ENCODE measurements at places on chromosomes 5 and 9. TPM values are rescaled to one million over a fixed set of nuclear protein-coding genes. Genes with fewer than 3 reads are reported as not detected.

DNA sequence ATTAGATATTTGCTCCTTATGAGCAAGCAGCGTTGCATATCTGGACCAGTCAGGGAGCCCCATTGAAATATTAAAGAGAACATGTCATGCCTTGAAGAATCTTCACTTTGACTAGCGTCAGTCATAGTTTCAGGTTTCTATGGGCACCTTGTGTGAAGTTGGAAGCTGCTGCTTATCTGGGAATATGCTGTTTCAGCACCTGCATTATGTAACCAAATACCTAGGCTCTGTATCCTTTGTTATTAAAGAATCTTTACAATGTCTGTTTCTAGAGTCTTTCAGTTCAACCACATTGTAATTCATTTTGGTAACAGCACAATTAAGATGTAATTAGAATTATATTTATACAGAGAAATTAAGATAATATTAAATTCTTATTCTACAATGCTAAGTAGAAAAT is 818.8 kb upstream of the TYRP1 start:
- no peak for DNase-seq

CDKN2B-AS1 gene
- 19.5 TPM for total RNA-seq

CCDC171 gene
- 61.4 TPM for total RNA-seq

DNA sequence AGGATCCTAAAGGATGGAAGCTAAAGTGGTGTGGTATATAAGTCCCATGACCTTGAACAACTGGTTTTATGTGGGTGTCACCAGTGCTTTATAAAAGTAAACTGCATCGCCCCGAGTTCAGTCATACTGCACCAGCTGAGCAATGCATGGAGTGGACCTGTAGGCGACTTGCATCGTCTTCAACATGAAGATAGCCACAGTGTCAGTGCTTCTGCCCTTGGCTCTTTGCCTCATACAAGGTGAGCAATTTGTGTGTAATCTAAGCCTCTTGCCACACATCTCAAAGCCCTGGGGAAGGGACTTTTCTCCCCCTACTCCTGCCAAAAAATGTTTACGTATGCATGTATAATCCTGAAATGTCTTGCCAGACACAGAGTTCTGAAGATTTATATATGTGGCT is at the start of gene SPINK5:
Gene SPINK5, plus strand, starts transcription at position 120 of the 400 bp plus-strand sequence. Its CDS starts 65 bp downstream, at position 185.
- DNase-seq, result no peak

- DNase-seq, result peak; percentile 81
These were observed 451.8 kb downstream of the RAB3C start for GRCh38 chr5:59034498-59035186.

MAMDC4 gene
- 4.6 TPM for total RNA-seq

- DNase-seq, result no peak
These were observed 45.4 kb downstream of the PTBP3 start for GRCh38 chr9:112288029-112288428.

DNA sequence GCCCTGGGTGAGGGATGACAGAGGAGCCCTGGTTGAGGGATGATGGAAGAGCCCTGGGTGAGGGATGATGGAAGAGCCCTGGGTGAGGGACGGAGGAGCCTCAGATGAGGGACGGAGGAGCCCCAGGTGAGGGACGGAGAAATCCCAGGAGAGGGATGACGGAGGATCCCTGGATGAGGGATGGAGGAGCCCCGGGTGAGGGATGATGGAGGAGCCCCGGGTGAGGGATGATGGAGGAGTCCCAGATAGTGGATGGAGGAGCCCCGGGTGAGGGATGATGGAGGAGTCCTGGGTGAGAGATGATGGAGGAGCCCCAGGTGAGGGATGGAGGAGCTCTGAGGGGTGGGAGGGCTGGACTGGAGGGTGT is 10.9 kb downstream of the PHF2 start:
- DNase-seq, result no peak

LEAP2 gene
- 5.3 TPM for total RNA-seq

DNA sequence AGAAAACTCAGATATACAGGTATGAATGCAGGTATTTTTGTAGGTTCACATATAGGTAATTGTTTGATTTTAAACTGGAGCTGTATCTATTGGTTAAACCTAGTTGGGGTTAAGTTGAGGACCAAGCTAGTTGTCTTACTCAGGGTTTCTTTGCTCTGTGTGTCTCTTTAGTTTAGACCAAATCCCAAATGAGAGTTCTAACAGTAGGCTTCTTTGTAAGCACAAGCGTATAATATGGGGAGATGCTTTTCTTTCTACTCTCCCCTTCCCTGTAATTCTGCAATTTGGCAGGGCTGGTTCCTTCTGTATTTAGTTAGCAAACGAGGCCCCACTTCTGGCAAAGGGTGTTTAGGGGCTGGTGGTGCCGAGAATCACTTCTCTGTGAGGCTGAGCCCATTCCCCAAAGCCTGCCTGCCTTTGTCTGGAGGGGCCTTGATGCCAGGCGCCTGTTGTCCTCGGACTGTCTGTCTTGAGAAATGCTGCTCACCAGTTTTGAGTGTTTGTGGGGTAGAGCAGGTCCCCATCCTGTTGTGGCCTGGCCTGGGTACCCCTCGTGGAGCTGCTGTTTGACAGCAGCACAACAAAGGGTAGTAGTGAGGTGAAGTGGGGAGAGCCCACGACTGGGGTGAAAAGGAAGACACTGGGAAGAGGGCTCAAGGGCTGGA is 259.3 kb downstream of the FANCC start:
- DNase-seq, result no peak

DNA sequence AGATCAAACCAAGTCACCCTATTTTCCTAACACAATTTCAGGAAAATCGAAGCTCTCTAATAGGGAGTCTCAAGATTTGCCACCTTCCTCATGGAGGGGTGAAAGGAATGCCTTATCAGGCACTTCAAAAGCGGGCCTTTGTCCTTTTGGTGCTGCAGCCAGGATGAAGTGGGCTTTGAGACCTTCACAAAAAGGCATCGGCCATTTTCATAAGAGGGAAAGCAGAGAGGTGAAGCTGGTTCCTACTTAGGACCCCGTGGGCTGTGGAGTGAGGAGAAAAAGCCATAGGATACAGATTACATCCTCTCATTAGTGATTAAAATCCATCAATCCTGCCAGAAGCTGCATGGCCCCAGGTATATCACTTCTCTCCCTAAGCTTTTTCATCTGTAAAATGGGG is 859 bp downstream of the CDKN2AIPNL start:
- no peak for DNase-seq

GRCh38 chr9:104842698-104843097 is 78.8 kb downstream of the NIPSNAP3B start:
- DNase-seq, result no peak

- no peak for DNase-seq
These were observed 35.0 kb upstream of the SLC6A19 start for GRCh38 chr5:1166370-1166769.

GRCh38 chr9:136613824-136614371 is 48.8 kb upstream of the EGFL7 start:
- DNase-seq, result no peak
